ENCODE measurements at places on chromosomes 7 and 10.
A peak's percentile ranks its signal among the peaks of the same experiment; 100 is the strongest.

DNA sequence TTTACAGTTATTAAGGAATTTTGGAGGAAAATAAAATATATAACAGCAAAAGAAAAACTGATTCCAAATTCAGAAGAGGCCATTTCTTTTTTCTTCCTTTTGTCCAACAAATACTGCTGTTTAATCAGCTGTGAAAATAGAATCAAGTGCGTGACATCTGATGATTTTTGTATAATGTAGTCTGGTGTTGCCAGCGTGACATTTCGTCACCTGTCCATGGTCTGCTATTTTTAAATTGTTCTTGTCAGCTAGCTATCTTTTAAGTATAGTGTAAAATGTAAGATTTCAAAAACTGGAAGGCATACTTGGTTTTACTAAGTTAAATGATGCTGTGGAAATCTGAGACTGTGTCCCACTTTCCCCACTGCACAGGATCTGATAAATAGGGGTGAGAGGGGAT, 105.9 kb downstream of the CPEB3 start:
- no peak for DNase-seq

GRCh38 chr10:68734349-68734748, 13.3 kb downstream of the CCAR1 start:
- DNase-seq, result no peak

DNA sequence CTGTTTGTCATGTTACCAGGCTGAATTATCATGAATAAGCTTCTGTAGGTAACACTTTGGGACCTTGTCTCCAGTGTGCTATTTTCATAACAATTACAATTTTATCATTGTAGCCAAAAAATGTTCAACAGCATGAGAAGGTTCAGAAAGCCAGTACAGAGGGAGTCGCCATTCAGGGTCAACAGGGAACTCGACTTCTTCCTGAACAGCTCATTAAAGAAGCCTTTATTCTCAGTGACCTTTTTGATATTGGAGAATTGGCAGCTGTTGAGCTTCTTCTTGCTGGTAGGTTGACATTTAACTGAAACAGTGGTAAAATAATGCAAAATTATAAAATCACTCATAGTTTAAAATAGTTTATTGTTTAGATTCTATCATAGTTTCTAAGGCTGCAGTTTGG, 15.8 kb downstream of the NUP205 start:
- no peak for DNase-seq

GRCh38 chr7:35252612-35253459, 1.1 kb downstream of the TBX20 start:
- no peak for DNase-seq

DNA sequence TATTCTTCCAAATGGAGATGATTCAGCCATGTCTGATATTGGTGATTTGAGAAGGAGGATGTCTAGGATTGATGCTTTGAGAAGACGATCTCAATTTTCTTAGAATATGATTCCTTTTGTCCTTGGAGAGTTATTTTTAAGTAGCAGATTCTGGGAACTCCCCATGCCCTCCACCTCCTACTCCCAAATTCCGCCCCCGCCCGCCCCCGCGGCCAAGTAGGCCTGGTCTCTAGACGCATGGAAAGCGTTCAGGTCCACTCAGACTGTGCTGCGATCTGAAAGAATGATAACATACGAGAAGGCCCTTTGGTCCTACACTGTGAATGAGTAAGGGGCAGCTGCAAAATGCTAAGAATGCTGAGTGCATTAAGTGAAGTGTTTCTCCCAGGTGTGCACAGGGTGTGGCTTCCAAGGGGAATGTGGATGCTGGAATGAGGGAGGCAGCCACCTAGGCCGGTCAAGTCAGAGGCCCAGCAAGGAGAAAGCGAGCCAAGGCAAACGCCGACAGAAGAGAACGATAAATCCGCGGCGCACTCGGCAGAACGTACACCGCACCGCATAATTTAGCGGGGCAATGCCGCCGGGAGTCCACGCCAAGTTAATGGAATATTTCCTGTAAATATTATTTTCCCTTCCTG, 142.3 kb downstream of the PRPF18 start:
- DNase-seq, result no peak

DNA sequence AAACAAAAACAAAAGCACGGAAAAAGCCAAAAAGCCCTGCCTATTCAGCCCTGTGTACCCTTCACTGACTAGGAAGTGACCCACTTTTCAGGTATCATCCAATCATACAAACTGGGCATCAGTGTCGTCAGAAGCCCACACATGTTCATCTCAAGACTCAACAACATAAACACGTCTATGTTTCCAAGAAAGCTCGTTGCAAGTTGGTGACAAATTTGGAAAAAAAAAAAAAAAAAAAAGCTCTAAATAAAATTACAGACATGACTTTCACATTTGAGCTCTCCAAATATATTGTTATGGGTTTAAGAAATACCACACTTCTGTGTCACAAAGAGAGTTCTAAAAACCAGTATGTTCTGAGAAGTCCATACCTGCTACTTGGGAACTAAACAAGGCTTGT, 204.7 kb upstream of the KLF14 start:
- DNase-seq, result no peak

GRCh38 chr10:20765066-20765465, 132.0 kb downstream of the NEBL start:
- no peak for DNase-seq

DNA sequence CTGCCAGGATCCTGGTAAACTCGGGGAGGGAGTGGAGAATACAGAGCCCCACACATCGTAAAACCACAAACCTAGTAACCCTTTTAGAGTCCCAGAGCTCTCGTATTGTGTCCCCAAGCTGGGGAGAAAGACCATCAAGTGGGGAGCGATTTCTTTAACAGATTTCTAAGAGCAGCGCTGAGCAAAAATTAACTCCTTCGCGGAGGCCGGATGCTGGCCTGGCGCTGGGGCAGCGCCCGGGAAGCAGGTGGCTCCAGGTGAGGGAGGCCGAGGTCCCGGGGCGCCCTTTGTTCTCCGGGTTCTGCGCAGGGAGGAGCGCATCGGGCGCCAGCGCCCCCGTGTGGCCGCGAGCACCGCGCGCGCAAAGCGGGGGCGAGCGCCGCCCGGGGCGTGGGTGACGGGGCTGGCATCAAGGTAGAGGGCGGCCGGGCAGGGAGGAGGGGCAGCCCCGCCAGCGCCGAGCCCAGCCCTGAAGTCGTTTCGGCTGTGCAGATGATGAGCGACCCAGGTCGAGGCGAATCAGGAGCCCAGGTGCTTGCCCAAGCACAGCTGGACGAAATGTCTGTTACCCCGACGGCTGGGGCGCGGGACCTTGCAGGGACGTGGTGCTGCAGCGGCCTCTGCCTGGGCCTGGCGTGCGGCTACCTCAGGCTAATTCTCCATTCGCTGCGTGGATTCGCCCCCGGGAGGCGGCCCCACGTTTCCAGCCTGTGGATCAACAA, 10.4 kb upstream of the FGFR2 start:
- peak; percentile 81 for DNase-seq

- no peak for DNase-seq
Observed at GRCh38 chr7:121105262-121105661, 116.8 kb downstream of the CPED1 start.

- DNase-seq, result no peak
Observed at GRCh38 chr7:92255308-92255707, 9.5 kb downstream of the ANKIB1 start.
